ENCODE measurements at places on chromosomes 5 and 9. TPM values are rescaled to one million over a fixed set of nuclear protein-coding genes. Genes with fewer than 3 reads are reported as not detected.

GPR150 gene
- not detected for total RNA-seq

AIF1L gene
- 1.7 TPM for total RNA-seq

PITX1 gene
- 31.0 TPM for total RNA-seq

ATP10B gene
- total RNA-seq: not detected

MYMK gene
- not detected for total RNA-seq

FAM221B gene
- total RNA-seq: not detected
